ENCODE measurements at places on chromosomes 1 and 21.

GRCh38 chr1:244678697-244679096 is 25.8 kb downstream of the DESI2 start:
- no peak for DNase-seq

DNA sequence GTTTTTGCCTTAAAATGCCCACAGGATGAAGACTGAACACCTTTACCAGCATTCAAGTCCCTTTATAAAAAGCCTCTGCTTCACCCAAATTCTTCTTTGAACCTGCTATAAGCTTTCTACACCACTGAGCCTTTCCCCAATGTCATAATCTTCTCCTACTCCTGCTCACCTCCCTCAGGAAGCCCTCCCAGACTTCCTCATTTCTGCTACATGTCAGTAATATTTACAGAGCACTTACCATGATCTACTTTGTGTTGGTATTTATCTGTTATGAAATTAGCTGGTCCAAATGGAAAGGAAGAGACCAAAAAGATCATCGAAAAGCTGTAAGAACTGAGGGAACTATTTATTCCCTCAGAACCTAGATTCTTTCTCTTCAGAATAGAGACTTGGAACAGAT is 8.5 kb downstream of the OVGP1 start:
- DNase-seq = no peak

DNA sequence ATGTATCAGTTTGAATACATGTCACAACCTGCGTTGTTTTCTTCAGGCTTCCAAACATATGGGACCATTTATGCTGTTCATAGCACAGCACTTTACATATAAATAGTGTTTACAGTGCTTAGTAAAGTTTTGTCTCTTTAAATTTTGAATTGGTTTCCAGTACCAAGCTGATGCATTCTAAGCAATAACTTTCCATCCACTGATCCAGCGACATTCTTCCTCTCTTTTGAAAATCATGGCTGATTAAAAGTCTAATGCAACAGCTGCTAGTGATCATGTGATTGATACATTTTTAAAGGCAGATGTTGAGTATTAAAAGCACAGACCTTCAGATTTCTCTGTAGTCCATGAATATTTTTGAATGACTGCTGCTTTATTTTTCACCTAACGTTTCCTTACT is 154.9 kb downstream of the PTPRC start:
- no peak for DNase-seq

DNA sequence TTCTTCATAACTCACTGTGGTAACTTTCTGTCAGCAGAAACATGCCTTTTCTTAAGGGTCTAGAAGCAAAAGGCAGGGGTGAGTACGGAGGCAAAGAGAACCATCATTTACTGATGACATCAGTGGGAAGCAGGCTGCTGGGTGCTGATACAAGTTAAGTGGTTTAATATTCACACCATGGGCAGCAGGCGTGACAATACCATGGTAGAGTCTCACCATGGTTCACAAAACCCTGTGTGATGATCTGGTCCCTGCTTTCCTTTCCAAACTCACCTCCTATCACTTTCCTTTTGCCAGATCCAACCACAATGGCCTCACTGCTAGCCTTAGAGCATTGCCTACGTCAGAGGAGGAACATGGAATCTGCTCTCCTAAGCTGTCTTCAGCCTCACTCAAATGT is 8.7 kb downstream of the MAB21L3 start:
- DNase-seq = no peak

- no peak for DNase-seq
Observed at GRCh38 chr1:78949227-78949626, 57.3 kb downstream of the ADGRL4 start.

GRCh38 chr1:84141182-84142003 is 2.7 kb upstream of the PRKACB start:
- no peak for DNase-seq

GRCh38 chr21:36204980-36205379 is 48.4 kb downstream of the DOP1B start:
- DNase-seq = no peak

DNA sequence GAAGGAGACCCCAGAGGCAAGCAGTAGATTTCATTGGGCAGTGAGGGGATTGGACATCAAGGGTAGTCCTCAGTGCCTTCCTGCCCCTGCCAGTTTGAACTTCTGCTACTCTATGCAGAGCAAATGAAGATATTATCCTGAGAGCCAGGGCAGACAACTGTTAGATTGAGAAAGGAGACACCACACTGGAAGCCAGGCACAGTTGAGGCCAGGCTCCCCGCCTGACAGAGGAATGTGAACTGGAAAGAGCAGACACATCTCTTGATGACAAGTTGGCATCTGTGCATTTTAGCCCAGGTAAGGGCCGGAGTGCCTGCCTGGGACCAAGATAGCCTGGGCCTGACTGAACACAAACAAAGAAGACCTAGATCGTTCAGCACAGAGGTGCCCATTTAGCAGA is 16.0 kb downstream of the SH3BGR start:
- DNase-seq = no peak

GRCh38 chr1:196501760-196502428 is 106.3 kb downstream of the KCNT2 start:
- DNase-seq = no peak

- DNase-seq = no peak
Observed at GRCh38 chr1:110690709-110691365, 16.1 kb upstream of the KCNA3 start.

GRCh38 chr1:162706606-162707005 is 74.3 kb downstream of the DDR2 start:
- no peak for DNase-seq

Data from BE2C (cell line).